ENCODE measurements at places on chromosomes 16 and 17.

- no peak for DNase-seq
These were observed 38.2 kb upstream of the LITAF start for GRCh38 chr16:11624636-11625607.

DNA sequence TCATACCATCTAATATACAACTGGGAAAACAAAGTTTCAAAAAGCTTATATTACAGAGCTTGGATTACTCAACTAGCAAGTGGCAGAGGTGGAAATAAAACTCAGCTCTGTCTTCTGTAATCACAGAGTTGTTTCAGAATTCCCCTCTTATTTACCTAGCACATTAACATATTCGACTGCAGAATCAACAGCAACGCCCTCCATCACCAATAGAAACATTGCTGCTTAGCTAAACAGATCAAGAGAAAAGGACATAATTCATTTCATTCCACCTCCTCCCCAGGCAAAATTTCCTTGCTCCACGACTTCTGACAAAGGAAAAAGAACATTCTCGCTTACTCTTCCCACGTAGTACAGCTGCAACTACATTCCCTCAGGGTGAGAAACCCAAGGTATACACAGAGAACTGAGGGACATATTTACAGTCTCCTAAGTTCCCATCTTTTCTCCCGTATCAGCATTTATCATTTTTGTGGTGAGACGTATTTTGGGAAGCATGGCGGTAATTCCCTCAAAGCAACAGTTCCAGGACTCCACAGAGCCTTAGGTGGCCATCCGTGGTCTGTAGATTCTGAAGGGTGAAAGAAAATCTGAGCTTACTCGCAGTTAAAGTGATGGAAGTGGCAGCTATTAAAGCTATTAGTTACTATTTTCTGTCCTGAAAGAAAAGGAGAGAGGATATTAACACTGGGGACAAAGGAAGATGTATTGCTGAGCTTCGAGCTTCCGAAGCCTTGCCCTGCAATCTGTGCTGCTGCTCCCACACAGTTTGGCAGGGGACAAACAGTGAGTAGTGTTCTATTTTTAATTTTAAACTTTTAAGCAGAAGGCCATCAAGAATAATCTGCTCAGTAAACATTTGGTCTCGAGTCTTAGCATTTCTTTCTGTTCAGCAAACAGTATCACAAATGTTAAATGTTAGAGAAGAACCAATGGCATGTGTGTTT, 1296.2 kb downstream of the CDH8 start:
- no peak for DNase-seq

DNA sequence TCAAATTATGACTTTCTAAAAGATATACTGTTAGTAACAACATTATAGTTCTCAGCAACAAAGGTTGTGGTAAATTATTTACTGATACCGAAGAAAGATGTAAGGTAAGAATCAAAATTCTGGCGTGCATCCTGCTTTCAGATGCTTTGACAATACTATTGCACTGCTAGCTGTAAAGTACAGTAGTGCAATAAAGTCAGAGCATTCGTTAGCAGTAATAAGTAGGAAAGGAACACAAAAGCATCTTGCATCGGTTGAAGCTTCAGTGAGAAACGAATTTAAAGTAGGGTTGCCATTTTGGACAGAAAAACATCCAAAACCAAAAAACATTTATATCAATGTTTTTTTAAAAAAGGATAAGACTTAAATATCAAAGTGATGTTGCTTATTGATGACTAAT, 4.0 kb downstream of the SKA2 start:
- no peak for DNase-seq

DNA sequence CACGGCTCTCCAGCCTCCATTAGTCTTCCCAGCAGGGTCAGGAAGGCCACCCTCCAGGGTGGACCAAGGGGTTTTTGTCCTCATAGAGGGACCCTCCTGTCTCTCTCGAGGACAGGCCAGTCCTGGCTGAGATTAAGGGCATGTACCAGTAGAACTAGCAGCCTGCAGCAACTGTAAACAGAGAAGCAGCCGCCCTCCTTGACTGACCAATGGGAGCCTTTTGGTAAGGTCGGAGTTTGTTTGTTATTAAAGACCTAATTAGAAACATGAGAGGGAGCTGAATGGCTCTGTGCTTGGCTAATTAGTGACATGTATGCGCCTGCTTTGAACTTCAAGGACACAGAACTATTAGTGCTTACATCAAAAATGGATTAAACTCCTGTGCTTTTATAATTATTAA, 80.0 kb downstream of the CCDC182 start:
- no peak for DNase-seq

DNA sequence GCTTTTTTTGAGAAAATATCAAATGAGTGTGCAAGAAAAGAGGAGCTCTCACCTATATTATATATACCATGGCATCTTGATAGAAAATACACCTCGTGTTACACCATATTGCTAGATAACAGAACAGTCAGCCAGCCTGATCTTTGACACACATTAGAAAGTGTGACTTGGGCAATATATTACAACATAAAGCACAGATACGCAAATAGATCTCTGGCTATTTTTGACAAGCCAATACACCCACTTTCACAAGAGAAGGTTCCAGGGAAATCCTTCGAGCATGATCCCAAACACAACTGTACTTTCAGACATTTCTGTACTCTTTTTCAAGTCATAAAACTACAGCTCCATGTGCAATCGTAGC, 9.4 kb downstream of the GGA2 start:
- no peak for DNase-seq

DNA sequence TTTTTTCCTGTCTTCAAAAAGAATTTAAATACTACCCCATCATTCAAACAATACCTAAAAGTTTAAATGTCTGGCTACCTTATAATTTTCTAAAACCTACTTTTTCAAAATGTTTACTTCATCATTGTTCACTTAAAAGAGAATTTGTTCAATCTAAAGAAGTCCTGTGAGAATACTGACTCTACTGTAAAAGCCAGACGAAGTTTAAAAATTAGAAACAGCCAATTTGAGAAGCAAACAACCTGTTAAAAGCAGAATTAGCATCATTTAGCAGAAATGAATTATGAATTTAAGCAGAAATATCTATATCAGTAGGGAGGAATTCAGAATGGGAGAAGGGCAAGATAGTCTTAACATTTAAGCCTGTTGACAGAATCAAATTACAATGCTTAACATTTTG, 2.1 kb downstream of the SKA2 start:
- DNase-seq: no peak

GRCh38 chr16:58843675-58844074, 109.6 kb upstream of the GOT2 start:
- no peak for DNase-seq

- DNase-seq: no peak
These were observed 1.4 kb upstream of the CHST4 start for GRCh38 chr16:71524566-71525553.

DNA sequence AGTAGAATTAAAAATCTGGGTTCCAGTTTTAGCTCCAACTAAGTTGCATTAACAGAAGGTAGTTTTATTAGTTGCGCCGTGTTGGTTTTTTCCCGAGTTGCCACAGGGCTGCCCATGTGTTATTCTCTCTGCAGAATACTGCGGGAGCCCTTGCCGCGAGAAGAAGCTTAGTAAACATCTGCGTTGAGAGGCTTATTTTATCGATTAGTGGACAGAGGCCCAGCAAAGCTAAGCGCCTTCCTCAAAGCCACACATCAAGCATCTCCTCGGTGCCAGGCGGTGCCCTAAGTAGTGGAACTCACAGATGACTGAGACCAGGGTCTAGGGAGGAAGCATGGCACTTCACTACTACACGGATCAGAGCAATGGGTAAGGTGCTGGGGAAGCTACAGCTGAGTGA, 212.3 kb upstream of the IRX5 start:
- no peak for DNase-seq

DNA sequence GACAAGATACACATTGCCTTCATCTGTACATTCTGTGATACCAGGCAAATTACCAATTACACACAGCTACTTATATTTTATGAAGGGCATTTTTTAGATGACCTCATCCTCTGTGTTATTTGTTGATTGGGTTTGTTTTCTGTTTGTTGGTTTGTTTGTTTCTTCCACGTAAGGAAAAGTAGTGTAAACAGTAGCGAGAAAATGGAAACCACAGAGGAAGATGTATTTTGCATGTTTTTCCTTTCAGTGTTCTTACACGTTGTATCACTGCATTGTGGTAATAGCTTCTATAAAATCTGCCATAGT, 12.9 kb downstream of the C17orf58 start:
- DNase-seq: no peak

DNA sequence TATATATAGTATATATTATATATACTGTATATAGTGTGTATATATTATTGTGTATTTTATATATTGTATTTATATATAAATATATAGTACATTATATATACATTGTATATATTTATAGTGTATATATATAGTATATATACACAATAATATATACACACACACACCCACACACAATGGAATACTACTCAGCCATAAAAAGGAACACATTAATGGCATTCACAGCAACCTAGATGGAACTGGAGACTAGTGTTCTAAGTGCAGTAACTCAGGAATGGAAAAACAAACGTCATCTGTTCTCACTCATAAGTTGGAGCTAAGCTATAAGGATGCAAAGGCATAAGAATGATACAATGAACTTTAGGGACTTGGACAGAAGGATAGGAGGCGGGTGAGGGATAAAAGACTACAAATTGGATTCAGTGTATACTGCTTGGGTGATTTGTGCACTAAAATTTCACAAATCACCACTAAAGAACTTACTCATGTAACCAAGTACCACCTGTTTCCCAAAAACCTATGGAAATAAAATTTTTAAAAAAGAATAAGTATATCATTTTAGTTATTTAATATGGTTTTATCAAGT, 201.9 kb upstream of the CDH11 start:
- no peak for DNase-seq

- no peak for DNase-seq
These were observed 231.6 kb upstream of the CDH5 start for GRCh38 chr16:66134875-66135274.

DNA sequence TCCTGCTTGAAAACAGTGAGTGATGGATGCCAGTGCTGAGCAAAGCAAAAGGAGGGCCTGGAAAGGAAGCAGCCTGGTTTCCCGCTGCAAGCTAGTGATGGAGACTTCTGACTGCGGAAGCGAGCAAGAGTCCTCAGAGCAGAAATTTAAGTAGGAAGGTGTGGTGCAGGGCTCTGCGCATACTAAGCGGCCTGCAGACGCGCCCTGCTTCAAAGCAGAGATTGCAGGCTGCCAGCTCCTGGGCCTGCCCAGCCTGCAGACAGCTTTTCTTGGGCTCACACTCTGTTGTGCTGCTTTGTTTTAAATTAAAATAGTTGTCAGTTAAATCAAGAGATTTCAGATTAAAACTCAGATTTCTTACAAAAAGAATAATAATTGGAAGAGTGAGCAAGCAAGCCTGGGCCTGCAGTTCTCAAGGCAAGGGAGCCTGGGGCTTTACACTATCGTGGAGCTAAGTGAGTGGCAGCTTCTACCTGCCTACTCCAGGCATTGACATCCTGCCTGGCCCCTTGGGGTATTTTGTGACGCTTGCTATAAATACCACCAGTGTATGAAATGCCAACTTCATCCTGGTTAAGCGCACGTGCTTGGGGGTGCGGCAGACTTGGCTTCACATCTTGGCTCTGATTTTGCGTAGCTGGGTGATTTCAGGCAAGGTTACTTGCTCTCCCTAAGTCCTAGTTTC, 237.3 kb downstream of the XYLT1 start:
- DNase-seq: no peak

GRCh38 chr16:51129105-51129504, 22.0 kb downstream of the SALL1 start:
- no peak for DNase-seq

DNA sequence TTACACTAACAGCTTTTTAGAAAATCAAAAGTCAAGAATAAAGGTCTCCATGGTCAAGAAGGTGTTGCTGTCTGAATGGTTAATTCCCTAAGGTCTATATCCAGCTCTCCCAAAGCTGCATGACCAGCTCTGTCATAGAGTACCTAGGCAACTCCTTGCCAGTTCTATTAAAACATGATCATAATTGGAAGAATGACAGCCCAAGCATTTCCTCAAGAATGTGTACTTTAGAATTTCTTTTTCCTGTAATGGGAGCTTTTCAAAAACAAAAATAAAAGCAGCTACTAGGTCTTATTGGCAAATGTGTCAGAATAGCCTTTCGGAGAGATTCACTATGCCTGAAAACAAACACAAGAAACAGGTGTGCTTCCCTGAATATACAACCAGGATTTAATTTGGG, 7.9 kb downstream of the SPOP start:
- DNase-seq: no peak

DNA sequence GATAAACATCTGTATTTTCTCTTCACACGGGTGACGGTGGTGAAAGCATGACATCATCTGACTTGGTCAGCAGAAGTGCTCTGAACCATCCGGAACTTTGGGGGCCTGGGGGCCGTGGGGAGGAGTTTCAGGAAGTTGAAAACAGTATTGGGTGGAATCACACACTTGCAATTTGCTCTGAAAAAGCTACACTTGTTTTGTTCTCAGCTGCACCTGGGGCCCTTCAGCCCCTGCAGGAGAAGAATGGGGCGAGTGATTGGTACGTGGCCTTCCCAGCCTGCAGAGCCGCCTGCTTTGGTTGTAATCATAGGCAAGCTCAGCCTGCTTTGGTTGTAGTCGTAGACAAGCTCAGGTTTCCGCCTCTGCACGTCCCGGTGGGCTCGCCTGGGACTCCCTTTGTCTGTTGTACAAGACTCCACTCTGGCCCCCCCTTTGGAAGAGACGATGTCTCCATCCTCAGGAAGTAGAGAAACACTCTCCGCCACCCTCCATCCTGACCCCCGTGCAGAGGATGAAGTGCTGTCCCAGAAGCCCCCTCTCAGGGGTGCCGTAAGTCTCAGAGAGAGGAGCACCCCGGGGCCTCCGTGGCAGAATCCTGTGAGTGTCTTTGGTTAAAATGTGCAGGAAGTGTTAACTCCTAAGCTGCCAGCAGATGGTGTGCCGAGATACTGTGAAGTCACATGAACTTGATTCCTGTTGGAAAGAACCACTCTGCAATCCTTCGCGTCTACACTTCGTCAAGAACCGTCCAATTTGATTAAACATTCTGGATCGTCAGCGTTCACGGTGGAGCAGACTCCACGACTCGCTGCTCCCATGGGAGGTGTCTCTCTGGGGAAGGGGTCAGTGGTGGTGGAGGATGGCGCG, 5.4 kb downstream of the BANP start:
- DNase-seq: peak; percentile 70

DNA sequence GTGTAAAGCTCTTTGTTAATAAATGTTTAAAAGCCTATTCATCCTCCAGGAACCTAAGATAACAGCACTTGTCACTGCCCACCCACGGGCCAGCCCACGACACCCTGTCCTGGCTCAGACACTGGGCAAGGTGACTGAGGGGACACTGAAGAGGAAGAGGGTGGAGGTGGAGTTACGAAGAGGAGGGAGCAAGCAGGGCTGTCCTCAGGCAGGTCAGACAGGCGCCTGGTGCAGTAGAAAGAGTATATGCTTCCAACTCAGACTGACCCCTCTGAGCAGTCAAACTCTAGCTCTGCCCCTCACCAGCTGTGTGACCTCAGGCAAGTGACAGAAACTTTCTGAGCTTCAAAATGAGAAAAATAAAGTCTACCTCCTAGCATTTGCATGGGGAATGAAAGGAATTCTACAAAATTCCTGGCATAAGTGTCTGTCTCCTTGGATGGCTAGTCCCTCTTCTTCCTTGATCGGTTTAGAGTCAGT, 22.8 kb downstream of the TEX2 start:
- no peak for DNase-seq

DNA sequence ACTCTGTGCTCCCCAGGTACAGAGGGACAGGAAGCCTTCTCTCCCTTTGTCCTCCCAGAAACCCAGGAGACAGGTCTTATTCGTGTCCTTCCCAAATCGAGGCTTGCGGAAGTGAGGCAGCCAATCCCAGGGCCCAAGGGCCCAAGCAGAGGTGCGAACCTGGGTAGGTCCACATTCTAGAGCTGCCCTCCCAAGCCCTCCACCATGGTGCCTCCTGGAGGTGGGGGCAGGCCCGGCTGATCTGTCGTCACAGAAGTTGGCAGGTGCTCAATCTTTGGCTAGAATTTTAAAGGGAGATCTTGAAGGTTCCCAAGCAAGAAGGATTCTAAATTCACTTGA, 21.5 kb downstream of the MRC2 start:
- DNase-seq: no peak

All from activated CD8-positive, alpha-beta memory T cell treated with anti-CD3 and anti-CD28 coated beads for 1 hour (primary cell).